ENCODE measurements at places on chromosomes 7 and 10.

- DNase-seq, result no peak
These were observed 19.7 kb downstream of the MXI1 start for GRCh38 chr10:110226926-110227641.

DNA sequence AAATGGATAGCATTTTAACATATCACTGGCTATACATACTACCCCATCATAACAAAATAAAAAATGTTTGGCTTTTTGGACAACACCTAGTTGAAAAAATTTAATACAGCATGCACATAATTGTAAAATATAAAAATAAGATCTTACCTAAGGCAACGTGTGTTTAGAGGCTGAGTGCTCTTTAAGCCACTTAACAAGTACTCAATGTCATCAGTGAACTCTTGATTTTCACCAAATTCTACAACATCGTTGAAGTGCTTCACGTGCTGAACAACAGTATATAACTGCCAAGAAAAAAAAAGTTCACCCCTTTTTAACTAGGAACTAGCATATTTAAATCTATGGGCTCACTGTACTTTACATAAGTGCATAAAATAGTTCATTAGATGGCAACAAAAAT lies 49.5 kb downstream of the WAPL start:
- DNase-seq, result no peak

GRCh38 chr10:24851629-24852028 lies 100.8 kb downstream of the PRTFDC1 start:
- DNase-seq, result peak; percentile 71

GRCh38 chr7:157502701-157503111 lies 165.9 kb downstream of the DNAJB6 start:
- DNase-seq, result no peak

- DNase-seq, result no peak
These were observed 373.5 kb downstream of the GRID1 start for GRCh38 chr10:85993140-85993539.

DNA sequence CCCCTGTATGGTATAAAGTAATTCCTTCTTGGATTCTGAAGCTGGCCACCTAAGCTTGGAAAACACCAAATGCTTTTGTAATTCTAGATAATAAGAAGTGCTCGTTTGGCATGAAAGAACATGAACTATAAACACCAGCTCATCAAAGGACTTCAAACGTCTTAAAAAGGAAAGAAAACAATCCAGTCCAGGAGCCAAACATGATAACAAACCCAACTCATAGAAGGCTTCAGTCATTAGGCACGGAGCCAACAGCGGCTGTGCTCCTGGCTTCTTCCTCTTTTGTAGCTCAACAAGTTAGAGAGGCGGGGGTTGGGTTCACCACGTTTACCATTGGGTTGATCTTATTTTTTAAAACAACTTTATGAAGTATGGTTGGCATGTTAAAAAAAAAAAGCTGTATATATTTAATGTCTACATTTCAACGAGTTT lies 56.4 kb upstream of the ECHDC3 start:
- DNase-seq, result peak; percentile 17

DNA sequence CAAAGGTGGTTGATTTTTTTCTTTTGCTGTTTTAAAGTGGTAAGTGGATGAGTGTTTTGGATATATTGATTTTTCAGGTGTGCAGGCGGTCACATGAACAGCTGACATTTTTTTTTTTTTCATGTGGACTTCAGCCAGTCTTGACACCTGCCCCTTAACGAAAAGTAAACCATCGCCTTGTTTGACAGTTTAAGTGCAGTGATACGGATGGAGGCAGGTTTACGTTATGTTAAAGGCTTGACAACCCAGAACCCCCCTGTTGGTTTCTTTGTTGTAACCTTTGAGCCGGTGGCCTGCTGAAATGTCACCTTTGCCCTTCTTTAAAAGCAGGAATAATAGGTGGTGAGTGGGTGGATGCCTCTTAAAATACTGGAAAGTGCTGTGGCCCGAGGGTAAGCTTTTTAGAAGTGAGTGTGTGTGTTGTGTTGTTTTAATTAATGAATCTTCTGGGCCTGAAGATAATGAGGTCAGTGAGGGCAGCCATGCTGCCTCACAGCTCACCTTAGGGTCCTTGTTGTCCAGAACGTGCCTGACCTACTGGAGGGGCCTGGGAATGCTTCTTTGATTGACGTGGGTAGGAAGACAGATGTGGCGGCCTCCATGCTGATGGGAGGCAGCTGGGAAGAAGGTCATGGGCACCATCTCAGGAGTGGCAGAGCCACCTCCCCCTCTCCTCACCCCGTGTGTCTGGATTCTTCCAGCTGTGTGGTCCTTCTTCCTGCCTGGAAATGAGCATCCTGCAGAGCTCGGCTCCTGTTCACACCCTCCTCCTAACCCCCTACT lies 69.8 kb downstream of the TCF7L2 start:
- DNase-seq, result peak; percentile 14

DNA sequence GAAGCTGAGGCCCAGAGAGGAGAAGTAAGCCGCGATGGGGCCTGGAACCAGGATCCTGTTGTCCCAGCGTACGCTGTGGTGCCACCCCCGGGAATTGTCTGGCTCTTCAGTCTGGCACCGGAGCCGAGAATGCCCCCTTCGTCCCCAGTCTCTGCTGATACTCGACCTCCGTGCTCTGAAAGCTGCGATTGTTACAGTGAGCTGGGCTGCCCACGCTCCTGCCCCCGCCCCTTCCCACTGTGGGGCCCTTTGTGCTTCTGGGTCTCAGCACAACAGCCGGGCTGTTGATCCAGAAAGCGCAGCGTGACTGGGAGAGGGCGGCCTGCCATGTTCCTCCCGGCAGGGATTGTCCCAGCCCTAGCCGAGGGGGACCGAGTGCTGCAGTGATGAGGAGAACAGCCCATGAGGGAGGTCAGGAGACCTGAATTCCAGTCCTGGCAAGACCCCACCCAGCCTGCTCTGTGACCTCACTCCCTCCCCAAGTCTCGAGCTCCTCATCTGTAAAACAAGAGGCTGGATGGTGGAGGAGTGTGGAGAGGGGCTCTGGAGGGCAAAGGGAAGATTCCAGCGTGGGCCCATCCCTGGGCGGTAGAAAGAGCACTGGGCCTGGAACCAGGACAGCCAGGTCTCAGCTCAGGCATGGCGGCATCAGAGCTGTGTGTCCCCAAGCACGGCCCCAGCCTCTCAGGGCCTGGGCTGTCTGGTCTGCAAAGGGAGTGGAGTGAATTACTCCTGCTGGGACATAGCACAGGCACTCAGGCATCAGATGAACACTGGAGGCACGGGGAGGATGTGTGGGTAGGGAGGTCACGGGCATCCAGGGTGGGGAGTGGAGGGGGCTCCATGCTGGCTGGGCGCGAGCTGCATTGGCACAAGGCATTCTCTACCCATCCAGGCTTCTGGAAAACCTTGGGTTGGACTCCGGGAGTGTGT lies 43.6 kb downstream of the TSPAN15 start:
- no peak for DNase-seq

- no peak for DNase-seq
These were observed 132.2 kb downstream of the BBS9 start for GRCh38 chr7:33261585-33261984.

GRCh38 chr7:131336956-131337355 lies 9.3 kb downstream of the MKLN1 start:
- DNase-seq, result no peak

DNA sequence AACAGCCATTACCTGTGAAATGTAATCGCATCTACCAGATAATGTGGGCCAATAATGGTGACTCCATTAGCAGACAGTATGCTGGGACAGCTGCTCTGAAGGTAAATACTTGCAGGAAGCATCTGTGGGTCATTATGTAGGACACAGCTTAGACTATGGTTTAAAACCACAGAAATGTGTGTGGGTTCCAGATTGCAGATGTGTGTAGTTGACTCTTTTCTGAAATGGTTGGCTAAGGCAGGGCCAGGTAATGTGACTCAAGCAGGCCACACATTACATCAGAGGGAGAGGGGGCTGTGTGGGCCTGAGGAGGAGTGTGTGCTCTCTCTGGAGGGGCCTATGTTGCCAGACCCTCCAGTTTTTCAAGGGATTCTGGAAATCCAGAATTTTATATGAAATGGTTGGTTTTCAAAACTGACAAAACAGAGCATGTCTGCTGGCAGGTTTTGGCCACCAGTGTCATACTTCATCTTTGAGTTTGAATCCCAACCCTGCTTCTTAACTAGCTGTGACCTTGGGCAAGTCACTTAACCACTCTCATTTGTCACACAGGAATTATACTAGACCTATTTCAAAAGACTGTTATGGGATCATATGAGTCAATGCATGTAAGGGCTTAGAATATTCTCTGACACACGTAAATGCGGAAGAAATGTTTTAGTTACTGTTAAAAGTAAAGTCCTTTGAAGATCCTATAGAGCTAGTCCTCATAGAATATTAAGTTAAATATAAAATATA lies 64.5 kb downstream of the MCMBP start:
- no peak for DNase-seq

- DNase-seq, result no peak
These were observed 30.7 kb downstream of the MBL2 start for GRCh38 chr10:52741851-52742250.

All from NCI-H748 treated with DMSO at 0.1 percent for 48 hours (cell line).